Stimulated activated effector memory CD8-positive, alpha-beta T cell treated with anti-CD3 and anti-CD28 coated beads, Interleukin-12 subunit alpha, Interleukin-12 subunit beta, amount 100 ng/mL, for 72 hours (primary cell): ENCODE measurements at places on chromosomes 2 and 18.
A peak's percentile ranks its signal among the peaks of the same experiment; 100 is the strongest.

DNA sequence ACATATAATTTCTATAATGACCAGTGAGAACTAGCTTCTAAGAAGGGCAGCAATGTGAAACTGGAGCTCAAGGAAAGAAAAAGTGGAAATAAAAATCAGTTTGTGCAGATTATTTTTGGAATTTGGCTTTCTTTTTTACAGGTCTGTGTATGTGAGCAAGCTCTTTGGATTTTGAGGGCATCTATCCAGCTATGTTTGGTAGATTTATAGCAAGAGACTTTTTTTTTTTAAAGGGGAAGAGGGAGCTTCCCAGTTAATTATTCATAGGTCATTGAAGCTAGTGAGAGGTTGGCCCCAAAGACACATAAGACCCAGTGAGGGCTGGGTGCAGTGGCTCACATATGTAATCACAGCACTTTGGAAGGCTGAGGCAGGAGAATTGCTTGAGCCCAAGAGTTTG, 24.0 kb upstream of the COLEC12 start:
- no peak for DNase-seq

DNA sequence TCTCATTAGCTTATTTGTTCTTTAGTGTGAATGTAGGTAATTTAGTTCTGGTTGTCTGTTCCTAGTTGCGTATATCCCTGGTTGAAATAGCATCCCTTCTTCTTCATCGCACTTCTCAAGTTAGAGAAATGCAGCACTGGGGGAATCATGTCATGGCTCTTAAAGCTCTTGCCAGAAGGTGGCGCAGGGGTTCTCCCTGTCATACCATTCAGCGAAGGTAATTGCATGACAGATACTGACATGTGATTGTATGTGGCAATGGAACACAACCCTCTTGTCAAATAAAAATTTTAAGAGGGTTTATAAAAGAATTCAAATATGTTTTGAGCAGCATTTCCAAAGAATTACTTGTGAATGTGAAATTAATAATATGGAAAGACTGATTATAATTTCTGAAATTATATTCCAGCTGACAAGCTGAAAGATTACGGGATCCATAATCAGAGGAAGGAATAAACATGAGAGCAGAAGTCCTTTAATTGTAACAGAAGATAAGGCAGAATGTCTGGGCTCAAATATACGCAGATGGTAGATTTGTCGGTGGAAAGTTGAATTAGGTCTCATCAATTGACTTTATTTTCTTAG, 411.7 kb downstream of the DSEL start:
- DNase-seq = peak; percentile 53

DNA sequence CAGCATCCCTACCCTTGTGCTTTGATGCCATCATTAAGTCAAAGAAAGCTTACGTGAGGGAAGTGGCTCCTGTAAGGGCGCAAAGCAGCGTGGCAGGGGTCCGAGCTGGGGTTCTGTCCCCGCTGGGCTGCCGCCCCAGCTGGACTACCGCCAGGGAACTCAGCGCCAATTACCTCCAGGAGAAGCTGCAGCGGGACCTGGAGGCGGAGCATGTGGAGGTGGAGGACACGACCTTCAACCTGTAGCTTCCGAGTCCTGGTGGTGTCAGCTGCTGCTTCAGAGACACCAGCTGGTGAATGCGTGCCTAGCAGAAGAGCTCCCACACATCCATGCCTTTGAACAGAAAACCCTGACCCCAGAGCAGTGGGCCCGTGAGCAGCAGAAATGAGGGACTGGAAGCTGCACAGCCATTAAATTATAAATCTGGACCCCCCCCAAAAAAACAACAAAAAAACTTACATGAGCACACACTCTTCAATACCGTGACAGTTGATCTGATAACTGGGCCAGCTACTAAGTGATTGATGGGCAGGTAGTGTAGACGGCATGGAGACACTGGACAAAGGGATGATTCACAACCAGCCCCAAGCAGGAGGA, 20.1 kb upstream of the YES1 start:
- no peak for DNase-seq

DNA sequence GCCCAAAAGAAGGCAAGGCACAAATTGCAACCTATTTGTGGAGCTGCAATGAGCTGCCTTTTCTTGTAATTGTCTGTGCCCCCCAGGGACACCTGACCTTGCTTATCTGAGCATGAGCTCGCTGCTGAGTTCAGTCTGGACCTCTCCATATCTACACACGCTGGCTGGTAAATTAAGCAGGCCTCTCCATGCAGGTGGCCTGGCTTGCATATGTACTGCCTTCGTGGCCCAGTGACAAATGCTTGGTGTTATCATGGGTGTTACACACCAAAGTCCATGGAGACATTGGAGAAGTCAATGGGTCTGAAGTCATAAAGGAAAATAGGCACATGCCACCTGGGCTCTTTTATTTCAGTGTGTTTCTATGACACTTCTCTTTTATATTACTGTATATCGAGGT, 121.2 kb downstream of the IRS1 start:
- no peak for DNase-seq

DNA sequence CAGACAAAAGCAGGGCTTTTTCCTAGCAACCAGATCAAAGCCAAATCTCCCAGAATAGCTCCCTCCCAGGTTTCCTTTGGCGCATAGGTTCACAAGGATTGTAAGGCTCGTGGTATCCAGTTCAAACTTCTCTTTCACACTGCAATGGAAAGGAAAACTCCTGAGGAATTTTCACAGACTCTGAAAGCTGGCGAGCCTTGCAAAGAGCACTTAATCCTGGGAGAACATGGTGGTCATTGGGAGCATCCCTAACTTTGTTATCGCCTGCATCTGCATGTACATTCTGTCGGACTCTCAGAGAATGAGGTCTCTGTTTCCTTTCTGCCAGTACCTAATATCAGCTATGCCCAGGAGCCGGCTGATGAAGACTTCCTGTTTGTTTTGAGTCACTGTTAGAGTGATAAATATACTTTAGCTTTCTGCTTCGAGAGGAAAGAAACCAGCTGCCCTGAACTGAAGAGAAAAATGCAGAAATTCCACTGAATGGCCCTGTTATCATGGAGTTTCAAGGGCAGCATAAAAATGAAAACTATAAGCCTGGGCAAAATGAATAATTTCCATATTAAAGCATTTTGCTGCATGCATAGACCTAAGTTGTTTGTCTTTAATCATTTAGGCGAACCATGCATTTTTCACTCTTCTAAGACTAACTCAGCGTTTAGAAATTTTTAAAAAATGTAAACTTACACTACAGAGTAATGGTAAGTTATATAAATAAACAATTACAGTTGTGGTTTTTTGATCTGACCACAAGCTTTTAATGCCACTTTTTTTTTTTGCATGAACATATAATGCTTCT, 76.4 kb upstream of the ZEB2 start:
- DNase-seq = no peak

- no peak for DNase-seq
These were observed 6.1 kb upstream of the CASP8 start for GRCh38 chr2:201254081-201254730.

GRCh38 chr2:233221378-233222063, 30.0 kb upstream of the ATG16L1 start:
- no peak for DNase-seq

GRCh38 chr2:11481789-11482472, 16.0 kb upstream of the E2F6 start:
- no peak for DNase-seq

- DNase-seq = no peak
These were observed 283.8 kb downstream of the RDH14 start for GRCh38 chr2:18276583-18277075.

DNA sequence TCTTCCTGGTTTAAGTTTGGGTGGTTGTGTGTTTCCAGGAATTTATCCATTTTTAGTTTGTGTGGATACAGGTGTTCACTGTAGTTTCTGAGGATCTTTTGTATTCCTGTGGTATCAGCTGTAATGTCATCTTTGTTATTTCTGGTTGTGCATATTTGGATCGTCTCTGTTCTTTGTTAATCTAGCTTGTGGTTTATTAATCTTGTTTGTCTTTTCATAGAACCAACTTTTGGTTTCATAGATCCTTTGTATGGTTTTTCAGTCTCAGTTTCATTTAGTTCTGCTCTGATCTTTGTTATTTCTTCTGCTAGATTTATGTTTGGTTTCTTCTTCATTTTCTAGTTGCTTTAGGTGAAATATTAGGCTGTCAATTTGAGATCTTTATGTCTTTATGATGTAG, 202.4 kb upstream of the ZSWIM2 start:
- no peak for DNase-seq

- DNase-seq = no peak
These were observed 111.2 kb upstream of the SMIM21 start for GRCh38 chr18:75538727-75539126.

DNA sequence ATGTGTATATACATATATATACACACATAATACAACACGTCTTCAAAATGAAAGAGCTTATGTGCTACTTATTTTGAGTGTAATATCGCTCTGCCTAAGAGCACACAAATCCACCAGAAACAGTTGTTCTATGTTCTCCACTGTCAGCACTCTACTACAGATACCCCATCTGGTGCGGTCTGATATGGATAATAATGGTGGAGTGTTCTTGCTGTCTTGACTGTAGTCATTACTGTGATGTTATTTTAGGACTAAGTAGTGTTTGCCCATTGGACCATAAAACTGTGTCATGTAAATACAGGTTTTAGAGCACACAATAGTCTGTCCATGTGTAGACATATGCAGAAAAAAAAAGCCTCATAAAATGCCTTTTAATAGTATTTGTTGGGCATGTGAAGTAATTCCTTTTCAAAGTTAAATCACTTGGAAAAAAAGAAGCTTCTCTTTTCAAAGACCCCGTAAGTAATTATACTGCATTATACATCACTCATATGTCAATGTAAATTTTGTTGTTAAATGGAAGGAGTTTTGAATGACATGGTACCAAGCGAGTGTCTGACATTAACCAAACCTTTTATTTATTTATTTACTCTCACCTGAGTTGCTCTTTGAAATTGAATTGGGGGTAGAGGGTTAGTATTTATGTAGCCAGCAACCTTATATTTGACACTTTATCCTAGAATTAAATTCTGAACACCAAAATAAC, 1249.2 kb upstream of the ZEB2 start:
- DNase-seq = no peak

- no peak for DNase-seq
These were observed 104.7 kb upstream of the STPG4 start for GRCh38 chr2:47259829-47260228.

GRCh38 chr2:88563129-88563528, 64.1 kb downstream of the EIF2AK3 start:
- DNase-seq = no peak

- DNase-seq = peak; percentile 56
These were observed 1.1 kb upstream of the KCTD1 start for GRCh38 chr18:26549263-26550094.

GRCh38 chr2:67032076-67032475, 365.1 kb upstream of the ETAA1 start:
- DNase-seq = no peak

DNA sequence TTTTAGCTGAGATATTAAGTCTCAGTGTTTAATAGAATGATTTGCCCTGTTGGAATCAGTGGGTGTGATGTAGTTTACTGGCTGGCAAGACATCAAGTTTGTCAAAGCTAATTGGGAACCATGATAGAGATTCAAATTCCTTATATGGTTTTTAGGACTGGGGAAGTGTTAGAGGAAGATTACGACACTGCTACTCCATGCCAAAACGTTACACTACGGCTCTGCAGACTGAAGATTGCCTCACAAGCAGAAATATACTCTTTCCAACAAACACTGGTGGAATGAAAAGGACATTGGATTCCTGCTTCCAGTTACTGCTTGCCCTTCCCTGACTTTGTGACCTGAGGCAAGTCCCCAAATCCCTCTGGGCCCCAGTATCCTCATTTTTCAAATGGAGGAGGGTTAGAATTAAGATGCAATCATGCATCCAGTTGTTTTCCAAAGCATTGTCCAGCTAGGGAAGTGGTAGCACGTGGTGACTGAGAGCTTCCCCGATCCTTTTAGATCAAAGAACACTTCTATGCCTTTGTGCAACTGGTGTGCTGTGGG, 147.6 kb downstream of the CDC42EP3 start:
- no peak for DNase-seq

DNA sequence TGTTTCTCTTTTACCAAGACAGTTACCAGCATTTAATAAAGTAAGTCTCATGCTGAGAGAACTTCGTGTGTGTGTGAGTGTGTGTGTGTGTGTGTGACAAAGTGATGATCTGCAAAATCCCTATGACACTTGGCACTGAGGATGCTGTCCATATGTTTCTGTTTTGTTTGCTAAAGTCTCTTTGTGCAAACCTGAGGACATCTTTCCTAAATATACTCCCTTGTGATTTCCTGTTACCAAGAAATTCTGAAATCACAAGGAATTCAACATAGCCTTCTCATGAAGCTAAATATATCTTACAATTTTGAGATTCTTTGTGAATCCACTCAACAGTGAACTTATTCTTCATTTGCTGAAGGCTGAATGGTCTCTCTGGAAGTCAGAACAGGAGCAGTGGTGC, 1359.7 kb upstream of the NRXN1 start:
- DNase-seq = no peak

GRCh38 chr2:191690327-191690726, 12.4 kb downstream of the NABP1 start:
- DNase-seq = no peak

DNA sequence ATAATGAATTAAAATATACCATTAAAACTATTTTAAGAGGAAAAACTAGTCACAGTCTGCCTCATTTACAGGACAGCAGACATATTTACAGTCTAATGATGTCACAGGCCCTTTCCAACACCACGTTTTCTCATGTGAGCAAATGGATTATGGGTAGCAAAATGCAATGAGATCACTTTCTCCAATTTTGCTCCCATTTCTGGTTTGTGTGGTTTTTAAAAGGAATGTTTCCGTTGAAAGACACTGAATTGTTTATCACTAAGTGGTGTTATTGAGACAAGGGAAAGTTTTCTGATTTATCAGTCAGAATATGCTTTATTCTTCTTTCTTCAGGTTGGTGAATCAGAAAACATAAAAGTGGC, 11.4 kb upstream of the NR4A2 start:
- no peak for DNase-seq

DNA sequence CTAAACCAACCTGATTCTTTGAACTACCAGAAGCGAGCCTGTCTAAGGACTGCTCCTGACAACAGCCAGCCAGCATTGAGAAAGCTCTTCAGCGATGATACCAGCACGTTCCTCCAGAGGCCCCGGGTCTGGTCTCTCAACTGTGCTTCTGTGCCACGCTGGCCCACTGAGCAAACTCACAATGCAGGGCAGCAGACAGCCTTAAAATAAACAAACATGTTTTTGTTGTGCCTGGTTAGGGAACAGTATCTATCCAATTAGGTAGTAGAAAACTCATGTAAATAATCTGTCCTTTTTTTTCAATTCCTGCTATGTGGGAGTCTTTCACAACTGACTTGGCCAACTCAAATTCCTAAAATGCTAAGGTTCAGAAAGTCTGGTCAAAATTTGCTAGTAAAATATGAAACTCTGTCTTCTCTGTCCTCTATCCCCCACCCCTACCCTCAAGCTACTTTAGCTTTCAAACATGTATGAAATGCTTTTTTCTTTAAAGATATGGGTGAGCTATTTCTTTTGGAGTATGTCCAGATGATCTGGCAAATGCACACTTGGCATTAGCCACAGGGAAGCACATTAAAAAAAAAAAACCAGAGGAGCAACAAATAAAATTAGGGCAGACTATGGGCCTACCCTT, 21.4 kb upstream of the EML4 start:
- DNase-seq = no peak
